ENCODE measurements at places on chromosomes 11 and 22. TPM values are rescaled to one million over a fixed set of nuclear protein-coding genes. Genes with fewer than 3 reads are reported as not detected.

The ABCG4 gene
- total RNA-seq: not detected

- DNase-seq: no peak
Measured at GRCh38 chr22:33476206-33476605, 418.0 kb upstream of the SYN3 start.

GRCh38 chr11:69033431-69033830 lies 15.3 kb upstream of the TPCN2 start:
- DNase-seq: no peak

- DNase-seq: no peak
Measured at GRCh38 chr11:126181939-126182730, 29.3 kb downstream of the RPUSD4 start.

The CD248 gene
- total RNA-seq: 79.5 TPM

DNA sequence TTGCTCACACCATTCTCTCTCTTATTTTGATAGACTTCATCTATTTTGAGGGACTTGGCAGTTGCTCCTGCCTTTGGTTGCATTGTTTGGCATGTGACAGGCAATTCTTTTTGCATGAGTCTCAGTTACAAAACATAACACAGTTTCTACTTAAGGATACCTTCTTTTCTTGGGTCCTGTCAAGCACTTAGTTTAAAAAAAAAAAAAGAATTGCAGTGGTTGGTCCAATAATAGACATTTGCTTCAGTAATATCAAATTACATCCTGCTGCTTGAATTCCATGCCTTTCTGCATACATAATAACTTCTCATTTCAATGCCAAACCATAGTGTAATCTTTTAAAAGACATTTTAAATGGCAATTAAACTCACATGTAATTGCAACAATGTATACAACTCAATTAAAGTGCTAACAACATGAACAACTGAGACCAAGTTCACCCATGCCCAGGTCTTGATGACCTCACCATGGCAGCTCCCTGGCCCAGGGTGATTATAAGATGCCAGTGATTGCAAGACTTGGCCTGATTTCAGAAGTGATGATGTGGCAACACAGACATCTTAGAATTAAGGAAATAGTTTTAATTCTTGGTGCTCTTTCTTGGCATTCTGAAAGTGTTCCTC lies 32.2 kb upstream of the PLET1 start:
- no peak for DNase-seq

The OR8B8 gene
- total RNA-seq: not detected

- no peak for DNase-seq
Measured at GRCh38 chr11:2571598-2572281, 126.9 kb downstream of the KCNQ1 start.

The NEFH gene
- total RNA-seq: 4.2 TPM

The HINFP gene
- 40.9 TPM for total RNA-seq
